ENCODE measurements at places on chromosomes 13 and 19.

- DNase-seq: no peak
These were observed 485.5 kb downstream of the DIAPH3 start for GRCh38 chr13:59677966-59678814.

DNA sequence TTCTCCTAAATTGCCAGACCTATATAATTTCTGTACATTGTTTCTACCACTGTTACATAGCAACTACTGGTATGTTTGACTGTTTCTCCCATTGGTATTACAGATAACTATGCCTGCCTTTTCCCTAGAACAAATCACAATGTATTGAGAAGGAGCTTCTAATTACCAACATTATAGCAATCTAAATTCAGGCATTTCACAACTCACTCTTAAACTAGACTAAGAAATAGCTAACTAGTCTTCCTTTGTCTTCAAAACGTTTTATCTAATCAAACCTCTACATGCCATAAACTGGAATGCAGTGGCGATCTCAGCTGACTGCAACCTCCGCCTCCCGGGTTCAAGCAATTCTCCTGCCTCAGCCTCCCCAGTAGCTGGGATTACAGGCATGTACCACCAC lies 18.2 kb downstream of the RBM26 start:
- DNase-seq: no peak

- no peak for DNase-seq
These were observed 19.5 kb downstream of the ADGRE2 start for GRCh38 chr19:14758816-14759215.

DNA sequence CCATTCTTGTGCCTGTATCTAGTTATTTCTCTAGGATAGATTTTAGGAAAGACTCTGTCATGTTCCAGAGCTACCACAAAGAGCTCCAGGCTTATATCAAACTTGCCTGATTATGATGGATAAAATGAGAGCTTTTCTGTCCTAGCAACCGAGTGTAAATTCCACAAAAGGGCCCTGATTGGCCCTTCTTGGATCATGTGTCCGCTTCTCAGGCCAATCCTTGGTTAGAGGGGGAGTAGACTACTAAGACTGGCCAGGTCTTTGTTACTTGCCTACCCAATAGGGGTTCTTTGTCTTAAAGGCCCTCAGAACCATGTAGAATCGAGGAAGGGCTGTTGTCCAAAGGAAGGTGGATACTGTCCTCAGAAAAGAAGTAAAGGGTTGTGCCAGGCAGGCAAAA lies 2.4 kb downstream of the DHX34 start:
- DNase-seq: no peak

GRCh38 chr13:39918620-39919236 lies 263.3 kb downstream of the COG6 start:
- no peak for DNase-seq

DNA sequence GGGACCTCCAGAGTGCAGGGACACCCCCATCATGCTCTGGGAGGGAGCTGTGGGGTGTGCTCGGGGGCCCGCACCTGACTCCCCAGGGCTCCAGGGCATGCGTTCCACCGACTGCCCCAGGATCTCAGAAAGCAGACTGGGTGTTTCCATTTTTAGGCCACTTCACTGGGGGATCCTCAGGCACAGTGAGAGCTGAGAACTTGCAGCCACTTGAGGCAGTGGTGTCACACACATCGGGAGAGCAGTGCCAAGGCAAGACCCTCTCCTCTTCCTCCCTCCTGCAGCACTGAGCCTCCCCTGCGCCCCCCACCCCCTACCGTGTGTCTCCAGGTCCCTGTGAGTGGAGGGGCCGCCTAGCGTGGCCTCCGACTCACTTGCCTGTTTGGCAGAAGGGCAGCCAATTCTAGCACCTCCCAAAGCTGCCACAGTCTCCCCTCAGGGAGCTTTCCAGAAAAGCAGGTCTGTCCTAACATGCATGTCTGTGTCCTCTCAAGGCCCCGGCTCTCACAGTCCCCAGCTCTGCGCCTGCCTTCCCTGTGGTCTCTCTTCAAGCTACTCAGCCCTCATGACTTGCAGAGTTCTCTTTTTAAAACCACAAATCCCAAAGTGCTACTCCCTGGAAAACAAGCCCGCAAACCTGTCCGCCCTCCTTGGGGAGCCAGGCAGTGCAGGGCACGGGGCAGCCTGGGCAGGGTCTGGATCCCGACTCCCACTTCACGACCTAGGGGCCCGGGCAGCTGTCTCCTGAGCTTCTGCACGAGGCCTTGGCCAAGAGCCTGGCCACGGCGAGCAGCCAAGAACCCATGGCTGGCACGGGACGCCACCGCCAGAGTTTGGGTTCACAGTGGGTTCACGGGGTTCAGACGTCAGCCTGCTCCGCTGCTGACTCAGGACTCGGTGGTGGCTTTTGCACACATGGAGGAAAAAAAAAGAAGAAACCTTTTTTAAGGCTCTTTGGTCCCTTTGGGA lies 94.1 kb downstream of the STK24 start:
- no peak for DNase-seq

GRCh38 chr13:35477386-35477946 lies 977 bp upstream of the MAB21L1 start:
- DNase-seq: no peak

- no peak for DNase-seq
These were observed 65.9 kb upstream of the ZNF43 start for GRCh38 chr19:21901861-21902260.

- no peak for DNase-seq
These were observed 57.4 kb downstream of the PEPD start for GRCh38 chr19:33464010-33464732.

DNA sequence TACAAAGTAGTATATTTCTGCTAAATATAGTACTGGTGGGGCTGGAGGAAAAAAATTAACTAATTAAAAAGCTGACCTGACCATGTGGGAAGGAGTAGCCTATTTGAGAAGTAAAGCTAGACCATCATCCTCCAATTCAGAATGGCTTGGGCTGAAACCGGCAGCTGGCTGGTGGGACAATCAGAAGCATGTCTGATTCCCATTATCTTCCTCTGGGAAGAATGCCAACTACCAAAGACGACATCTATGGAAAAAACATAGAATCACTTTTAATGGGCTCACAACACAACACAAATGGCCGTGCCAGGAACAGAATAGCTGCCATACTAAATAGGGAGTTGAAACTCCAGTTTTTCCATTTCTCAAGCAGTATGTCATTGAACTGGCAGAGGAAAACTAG lies 120.4 kb upstream of the FREM2 start:
- DNase-seq: no peak

DNA sequence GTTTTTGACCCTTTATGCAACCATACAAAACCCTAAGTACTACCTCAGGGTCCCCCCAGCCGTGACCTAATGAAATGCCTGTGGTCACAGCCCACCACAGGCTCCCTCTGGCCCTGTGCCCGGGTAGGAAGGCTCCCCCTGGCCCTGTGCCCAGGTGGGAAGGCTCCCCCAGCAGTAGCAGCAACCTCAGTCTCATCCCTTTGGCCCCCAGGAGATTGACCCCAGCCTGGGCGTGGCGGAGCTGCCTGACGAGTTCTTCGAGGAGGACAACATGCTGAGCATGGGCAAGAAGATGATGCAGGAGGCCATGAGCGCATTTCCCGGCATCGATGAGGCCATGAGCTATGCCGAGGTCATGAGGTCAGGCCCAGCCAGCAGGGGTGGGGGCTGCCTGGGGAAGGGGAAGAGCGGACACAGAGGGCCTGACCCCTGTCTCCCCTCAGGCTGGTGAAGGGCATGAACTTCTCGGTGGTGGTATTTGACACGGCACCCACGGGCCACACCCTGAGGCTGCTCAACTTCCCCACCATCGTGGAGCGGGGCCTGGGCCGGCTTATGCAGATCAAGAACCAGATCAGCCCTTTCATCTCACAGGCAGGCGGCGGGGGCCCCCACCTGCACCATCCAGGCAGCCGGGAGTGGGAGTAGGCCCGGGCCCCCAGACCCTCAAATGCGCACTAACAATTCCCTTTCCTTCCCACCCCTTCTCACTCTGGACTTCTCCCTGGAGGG lies 6.3 kb upstream of the BEST2 start:
- no peak for DNase-seq
